ENCODE measurements at places on chromosomes 3 and 15.

DNA sequence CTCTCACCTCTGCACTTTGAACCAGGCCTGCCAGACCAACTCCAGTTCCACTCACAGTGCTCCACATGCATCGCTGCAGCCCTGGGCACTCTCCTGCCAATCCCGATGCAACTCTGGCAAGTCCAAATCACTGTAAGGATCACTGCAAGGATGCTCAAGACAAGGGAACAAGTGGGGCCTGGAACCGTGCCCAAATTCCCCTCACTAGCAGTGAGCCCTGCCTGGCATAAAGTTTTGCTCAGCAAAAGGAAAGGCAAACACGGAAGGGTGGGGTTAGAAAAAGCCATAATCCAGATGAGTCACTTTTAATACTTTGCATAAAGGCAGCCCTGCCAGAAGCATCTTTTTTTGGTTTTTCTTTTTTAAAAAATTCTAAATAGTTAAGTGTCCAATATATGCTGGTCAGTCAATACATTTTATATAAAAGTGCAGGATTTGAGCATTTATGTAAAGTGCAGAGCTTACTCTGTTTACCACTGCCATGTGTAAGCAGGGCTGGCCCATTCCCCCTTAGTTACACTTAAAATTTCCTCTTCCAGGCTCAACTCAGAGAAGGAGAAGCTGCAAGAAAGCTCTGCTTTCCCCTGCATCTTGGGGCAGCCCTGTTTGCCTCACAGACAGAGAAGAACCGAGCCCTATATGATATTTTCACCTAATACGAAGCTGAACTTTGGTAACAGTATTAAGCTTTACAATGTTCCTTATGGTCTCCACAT, 102.2 kb downstream of the CD47 start:
- no peak for DNase-seq

GRCh38 chr3:48697952-48698351, 12.2 kb upstream of the NCKIPSD start:
- no peak for DNase-seq

DNA sequence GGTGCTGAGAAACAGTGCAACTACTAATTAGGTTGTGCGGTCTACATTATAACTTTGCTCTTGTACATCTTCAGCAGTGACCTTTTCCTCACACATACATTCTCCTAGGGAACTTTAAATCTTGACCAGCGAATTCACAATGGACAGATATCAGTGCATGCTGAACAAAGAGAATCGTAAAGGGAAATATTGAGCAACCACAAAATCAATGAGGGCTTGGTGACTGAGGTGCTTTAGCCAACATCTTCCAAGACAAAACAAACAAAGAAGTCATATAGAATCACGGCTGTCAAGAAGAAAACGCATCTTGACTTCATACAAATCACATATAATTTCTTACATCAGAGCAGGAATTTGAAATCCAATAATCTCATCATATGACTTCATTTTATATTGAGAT, 1022.0 kb downstream of the ROBO1 start:
- DNase-seq, result no peak

- no peak for DNase-seq
Measured at GRCh38 chr3:69226071-69226470, 103.7 kb upstream of the LMOD3 start.

DNA sequence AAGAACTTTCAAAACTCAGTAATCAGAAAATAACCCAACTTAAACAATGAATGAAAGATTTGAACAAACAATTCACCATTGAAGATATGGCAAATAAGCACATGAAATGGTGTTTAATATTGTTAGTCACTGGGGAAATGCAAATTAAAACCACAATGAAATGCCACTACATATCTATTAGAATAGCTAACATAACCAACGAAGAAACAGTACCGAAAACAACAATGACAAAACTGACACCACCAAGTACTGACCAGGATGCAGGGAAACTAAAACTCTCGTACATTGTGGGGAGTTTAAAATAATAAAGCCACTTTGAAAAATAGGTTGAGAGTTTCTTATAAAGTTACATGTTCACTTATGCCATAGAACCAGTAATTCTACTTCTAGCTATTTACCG, 69.1 kb downstream of the KBTBD8 start:
- DNase-seq, result no peak

GRCh38 chr3:17500618-17501017, 241.8 kb downstream of the TBC1D5 start:
- DNase-seq, result no peak

- DNase-seq, result no peak
Measured at GRCh38 chr3:98594628-98595324, 1.4 kb upstream of the CPOX start.

- no peak for DNase-seq
Measured at GRCh38 chr3:122661633-122662032, 19.0 kb upstream of the PARP14 start.

DNA sequence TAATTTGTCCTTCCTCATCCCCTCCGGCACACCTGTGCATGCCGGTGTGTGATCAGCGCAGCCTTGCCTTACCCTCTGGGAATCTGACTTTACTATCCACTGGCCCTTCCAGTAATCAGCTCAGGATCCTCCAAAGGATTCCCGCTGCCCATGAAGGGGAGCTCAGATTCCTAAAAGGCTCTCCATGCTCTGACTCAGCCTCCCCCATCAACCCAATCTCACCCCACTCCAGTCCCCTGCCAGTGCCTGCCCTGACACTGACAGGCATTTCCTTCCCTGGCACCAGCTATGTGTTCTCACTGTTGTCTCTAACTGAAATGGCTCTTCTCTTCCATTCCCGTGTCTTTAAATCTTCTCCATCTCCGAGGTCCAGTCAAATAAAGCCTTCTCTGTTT, 7.3 kb upstream of the BCL2A1 start:
- DNase-seq, result no peak

DNA sequence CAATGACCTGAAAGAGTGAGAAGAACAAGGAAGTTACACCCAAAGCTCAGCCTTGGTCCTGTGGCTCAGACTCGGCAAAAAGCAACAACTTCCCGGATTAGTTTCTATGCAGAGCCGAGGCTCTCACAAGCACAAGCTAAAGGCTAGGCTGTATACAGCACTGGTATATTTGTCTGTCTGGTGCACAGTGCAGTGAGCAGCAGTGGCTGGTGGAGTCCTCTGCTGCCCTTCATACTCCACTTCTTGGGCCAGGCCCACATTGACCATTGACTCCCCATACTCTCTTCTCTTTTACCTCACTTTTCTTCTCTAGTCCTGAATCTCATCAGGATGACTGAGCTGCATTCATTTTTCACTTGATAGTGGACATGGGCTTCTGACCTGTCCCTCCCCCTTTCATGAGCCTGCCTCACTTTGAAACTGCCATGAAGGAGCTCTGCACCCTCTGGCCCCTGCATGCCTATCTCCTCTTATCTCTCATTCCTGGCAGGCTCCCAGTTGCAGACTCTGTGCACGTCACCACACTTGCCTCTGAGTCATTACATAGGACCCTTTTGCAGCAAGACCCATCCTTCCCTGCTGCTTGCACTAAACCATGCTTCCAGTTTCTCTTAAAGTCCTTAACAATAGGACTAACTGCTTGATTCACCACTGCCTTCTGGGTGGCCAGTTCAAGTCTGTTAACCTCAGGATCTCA, 379.3 kb downstream of the NTRK3 start:
- no peak for DNase-seq

GRCh38 chr3:25916321-25916720, 126.4 kb downstream of the OXSM start:
- DNase-seq, result no peak

DNA sequence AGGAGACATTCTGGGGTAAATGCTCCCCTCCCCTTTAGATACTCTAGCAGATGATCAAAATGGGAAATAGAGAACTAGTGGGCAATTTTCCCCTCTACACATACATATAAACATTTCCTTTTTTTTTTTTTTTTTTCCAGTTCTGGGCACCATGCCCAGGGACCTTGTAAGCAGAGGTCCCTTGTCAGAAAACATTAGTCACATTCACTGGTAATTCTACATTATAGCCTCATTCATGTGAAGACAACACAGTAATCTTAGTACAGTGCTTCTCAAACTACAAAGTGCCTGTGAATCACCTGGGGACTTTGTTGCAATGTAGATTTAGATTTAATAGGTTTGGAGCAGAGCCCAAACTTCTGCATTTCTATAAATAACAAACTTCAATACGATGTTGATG, 60.1 kb upstream of the ACTC1 start:
- no peak for DNase-seq

DNA sequence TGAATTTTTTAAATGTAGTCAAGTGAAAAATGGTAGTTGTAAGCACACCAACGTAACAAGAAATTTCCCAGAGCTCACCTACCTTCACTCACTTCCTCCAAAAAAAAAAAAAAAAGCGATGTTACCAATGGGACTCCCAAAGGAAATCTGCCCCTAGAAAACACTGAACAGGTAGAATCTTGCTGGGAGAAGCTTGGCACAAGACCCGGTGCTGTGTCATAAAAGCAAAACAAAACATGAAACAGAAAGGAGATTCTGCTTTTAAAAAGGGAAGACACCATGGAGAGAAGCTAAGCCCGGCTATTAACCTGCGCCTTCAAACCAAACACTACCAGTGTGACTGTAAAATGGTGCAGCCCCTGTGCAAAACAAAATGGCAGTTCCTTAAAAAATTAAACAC, 40.5 kb downstream of the PGPEP1L start:
- no peak for DNase-seq

- no peak for DNase-seq
Measured at GRCh38 chr3:168517249-168518071, 421.7 kb upstream of the GOLIM4 start.

DNA sequence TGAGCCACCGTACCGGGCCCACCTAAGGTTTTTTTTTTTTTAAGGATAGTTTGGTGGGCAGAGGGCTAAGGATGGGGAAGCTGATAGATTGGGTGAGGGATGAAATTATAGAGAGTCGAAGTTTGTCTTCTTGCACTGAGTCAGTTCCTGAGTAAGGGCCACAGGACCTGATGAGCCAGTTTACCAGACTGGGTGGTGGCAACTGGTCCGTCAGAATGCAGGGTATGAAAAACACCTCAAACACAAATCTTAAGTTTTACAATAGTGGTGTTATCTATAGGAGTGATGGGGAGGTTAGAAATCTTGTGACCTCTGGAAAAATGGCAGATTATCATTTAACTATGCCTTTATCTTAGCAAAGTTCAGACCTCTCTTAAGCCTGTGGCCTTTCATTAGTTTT, 2.8 kb downstream of the ZNF860 start:
- DNase-seq, result no peak

- no peak for DNase-seq
Measured at GRCh38 chr3:142947799-142948575, 15.5 kb downstream of the PAQR9 start.

GRCh38 chr3:57173687-57174086, 8.5 kb upstream of the IL17RD start:
- DNase-seq, result no peak

GRCh38 chr15:37619358-37620042, 314.9 kb upstream of the TMCO5A start:
- DNase-seq, result no peak

GRCh38 chr3:59677747-59678702, 628.2 kb upstream of the CFAP20DC start:
- no peak for DNase-seq

- no peak for DNase-seq
Measured at GRCh38 chr3:87333393-87333892, 57.1 kb upstream of the POU1F1 start.

- peak; percentile 48 for DNase-seq
Measured at GRCh38 chr3:172194702-172195406, 155.5 kb downstream of the FNDC3B start.

GRCh38 chr15:24857763-24858162, 97.0 kb upstream of the SNRPN start:
- DNase-seq, result no peak

GRCh38 chr3:149462051-149462450, 12.4 kb upstream of the TM4SF4 start:
- no peak for DNase-seq

GRCh38 chr3:50671331-50671730, 3.4 kb upstream of the DOCK3 start:
- no peak for DNase-seq

- no peak for DNase-seq
Measured at GRCh38 chr15:80476036-80476435, 71.9 kb downstream of the ARNT2 start.

DNA sequence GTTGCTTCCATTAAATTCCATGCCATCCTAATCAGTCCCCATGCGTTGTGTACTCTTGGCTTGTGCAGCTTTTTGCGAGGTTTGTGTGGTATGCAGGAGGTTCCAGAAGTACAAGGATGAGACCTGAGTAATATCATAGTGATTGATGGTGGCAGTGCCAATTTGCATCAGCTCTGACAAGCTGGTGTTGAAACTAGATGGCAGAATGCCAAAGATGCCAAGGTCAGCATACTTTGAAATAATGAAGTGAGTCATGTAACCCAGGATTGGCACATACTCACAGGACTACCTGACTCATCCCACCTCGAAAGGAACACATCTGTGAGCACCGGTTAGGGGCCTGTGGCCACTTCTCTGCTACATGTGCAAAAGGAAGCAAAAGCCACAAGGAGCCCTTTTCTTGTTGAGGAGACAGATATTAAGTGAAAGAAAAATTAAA, 14.3 kb downstream of the KAT2B start:
- no peak for DNase-seq

GRCh38 chr3:102017784-102018183, 168.5 kb downstream of the NFKBIZ start:
- DNase-seq, result no peak

GRCh38 chr15:50685976-50686468, 575 bp downstream of the TRPM7 start:
- no peak for DNase-seq

GRCh38 chr15:48914717-48915116, 36.8 kb downstream of the EID1 start:
- DNase-seq, result no peak

DNA sequence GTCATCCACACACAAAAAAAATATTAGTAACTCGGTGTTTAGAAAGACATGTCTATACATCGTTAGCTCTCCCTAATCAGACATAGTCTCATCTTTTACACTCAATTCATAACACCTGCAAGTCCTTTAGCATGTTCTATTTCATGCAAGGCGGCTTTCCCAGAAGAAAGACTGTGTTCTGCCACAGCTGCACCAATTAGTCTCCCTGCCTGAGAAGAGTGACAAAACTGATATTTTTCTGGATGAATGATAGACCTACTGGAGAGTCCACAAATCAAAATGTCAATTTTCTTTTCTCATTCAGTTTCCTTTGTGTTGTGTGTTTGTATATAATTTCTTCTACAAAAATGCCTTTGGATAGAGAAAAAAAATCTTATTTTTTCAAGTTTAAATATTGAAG, 435.8 kb upstream of the EPHA3 start:
- no peak for DNase-seq

DNA sequence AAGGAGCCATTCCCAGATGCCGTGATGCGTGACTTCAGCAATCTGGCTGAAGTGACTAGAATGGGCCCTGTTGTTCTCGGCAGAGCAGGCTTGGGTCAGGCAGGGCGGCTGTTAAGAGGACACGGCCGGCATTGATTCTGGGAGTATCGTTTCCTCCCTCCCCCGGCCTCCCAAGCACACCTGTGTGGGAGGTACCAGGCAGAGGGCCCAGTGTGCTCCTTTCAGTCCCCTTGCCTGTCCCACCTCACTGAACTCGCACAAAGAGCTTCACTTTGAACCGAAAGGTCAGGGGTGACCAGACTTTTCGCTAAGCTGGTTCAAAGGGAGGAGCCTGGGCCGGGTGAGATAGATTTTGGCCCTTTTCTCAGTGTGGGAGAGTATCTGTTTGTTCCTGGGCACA, 92.7 kb downstream of the CEMIP start:
- no peak for DNase-seq

- DNase-seq, result no peak
Measured at GRCh38 chr3:42290966-42291714, 25.2 kb upstream of the CCK start.

All from NCI-H2107 (cell line).